ENCODE measurements at places on chromosomes 7 and 10.

GRCh38 chr10:95963202-95963990 is 55.6 kb downstream of the CC2D2B start:
- DNase-seq = no peak

DNA sequence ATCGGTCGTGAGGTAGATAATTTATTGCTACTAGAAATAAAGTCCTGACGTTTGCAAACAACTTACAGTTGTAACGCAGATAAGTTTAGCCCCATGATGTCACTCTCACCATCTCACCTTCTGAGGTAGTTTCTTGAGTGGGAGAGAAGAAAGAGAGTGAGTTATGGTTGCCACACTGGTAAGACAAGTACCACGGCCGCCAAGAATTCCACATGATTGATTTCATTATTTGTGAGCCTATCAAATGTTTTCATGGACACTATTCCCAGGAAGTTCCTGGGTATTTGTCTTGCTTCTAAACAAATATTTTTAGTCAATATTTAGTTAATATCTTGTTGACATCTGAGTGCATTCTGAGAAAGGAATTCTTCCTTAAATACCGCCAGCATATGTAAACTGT is 339.4 kb upstream of the KIAA1217 start:
- no peak for DNase-seq

GRCh38 chr10:75538144-75538543 is 106.7 kb downstream of the LRMDA start:
- DNase-seq = no peak

DNA sequence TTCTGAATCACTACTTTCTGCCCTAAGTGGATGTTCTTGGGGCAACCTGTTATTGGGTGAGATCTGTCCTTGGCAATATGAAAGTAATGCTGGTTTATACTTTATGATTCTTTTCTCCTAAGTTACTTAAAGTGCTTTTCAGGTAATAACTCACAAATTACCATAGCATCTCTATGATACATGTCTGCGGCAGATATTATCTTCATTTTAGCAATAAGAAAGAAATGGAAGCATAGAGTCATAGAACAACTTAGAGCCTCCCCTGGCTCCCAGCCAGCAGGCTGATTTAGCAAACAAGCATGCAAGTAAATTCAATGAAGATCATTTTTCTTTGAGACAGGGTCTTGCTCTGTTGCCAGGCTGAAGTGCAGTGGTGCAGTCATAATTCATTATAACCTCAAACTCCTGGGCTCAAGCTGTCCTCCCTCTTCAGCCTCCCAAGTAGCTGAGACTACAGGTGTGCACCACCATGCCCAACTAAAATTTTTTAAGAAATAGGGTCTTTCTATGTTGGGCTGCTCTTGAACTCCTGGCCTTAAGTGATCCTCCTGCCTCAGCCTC is 38.1 kb upstream of the GRM8 start:
- DNase-seq = peak; percentile 11

GRCh38 chr7:55127622-55128081 is 108.8 kb downstream of the EGFR start:
- no peak for DNase-seq

- DNase-seq = no peak
These were observed 375.8 kb upstream of the NFE2L3 start for GRCh38 chr7:25775999-25776743.

GRCh38 chr10:46557319-46558121 is 1.1 kb upstream of the GPRIN2 start:
- DNase-seq = no peak
